ENCODE measurements at places on chromosomes 5 and 9.

DNA sequence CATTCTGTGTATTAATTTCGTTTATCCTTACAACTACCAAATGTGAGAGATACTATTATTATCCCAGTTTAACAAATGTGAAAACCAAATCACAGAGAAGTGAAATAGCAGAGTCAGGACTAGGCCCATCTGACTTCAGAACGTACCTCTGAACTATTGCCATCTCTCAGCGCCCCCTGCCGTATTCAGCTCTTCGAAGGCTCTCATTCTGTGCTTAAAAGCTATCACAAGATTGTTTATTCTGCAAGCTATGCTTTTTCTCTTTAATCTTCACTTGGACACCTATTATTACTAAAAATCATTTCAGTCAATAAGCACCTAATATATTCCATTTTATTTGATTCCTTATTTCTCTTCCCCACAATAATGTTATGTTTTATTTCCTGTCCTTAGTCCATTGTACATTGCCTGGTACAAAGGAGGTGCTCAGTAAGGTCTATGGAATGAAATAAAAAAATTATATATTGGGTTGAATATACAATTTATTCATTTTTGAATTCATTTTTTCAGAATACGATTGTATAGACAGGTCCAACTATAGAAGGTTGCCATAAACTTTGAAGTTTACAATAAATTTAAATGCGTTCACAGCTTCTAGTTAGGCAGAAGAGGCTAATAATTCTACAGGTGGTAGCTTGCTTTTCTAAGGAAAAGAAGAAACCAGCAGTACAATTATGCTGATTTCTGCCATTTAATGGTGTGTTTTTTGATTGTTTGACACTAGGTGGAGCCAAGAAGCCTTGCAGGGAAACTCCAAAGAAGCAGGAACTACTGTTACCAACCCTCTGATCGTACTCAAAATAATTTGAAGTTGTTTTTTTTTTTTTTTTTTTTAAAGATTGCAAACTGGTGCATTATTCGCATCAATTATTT, 202.2 kb upstream of the DMRTA1 start:
- DNase-seq = no peak

GRCh38 chr9:15531380-15531779, 20.6 kb upstream of the PSIP1 start:
- no peak for DNase-seq

DNA sequence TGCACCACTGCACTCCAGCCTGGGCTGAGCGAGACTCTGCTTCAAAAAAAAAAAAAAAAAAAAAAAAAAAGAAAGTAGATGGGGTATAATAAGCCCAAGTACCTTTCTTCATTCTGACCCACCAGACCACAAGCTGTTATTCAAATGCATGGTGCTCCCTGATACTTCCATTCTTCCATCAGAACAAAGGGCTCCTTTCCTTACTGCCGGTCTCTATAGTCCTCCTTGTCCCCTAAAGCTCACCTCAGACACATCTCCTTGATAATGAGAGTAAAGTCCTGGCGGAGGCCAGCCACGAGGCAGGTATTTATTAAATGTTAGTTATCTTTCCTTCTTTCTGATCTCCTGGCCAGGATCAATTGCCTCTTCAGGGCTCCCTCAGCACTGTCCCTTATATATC, 162.5 kb downstream of the RAB3C start:
- no peak for DNase-seq

DNA sequence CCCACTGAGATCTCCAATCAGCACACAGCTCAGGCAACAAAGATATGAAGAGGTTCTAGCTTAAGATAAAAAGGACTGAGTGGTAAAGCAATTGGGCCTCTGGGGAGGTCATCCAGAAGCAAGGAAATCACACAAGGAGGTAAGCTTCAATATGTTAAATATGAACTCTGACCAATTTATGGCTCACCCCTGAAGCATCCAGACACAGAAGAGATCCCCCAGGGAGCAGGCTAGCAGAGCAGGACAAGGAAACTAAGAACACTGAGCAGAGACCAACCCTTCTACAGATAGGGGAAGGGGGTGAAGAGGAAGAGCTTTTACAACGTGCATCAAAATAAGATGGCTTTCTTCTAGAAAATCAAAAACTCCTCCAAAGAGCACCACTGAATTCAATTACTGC, 616.2 kb downstream of the DNAH5 start:
- DNase-seq = no peak

DNA sequence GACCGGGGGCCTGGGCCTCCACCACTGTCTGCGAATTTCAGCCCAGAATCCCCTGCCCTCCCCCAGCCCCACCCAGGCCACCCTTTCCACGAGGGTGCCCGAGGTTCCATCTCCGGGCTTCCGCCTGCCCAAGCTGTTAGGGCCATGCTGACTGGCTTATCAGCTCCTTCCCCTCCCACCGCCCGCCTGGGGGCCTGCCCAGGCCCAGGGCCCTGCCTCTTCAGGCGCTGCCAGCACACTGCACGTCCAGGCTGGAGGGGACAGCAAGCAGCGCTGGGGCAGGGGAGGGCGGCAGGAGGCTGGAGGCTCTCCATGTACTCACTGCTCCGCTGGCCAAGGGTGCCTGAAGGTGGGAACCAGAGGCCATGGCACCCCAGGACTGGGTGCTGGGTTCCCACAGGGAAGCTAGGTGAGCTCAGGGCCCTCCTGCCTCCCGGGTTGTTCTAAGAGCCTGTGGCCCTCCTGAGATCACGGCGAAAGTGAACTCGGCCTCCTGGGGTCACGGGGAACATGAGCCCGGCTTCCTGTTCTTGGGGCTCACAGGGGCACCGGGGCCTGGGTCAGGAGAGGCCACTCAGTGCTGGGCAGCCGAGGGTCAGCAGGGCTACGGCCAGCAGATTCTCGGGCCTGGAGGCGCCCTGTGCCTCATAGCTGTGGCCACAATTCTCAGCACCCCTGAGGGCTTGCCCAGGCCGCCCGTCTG, 57.7 kb upstream of the EGFL7 start:
- DNase-seq = no peak

GRCh38 chr9:128902351-128903078, 18.3 kb upstream of the PHYHD1 start:
- peak; percentile 75 for DNase-seq

DNA sequence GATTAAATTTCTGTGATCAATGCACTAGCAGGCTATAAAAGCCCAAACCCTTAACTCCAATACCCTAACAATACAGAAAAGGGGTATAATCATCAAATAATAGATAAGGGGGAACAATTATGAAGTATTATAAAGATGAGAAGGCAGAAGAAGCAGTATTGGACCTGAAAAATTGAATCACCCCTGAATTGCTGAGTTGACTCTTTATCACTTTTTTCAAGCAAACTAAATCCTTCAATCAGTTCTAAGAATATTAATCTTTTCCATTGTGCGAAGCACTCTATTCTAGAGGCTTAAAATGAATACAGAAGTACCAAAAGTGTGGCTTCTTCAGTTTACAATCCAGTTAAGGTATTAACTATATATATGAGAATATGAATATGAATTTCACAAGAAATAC, 120.7 kb downstream of the RNF180 start:
- no peak for DNase-seq

DNA sequence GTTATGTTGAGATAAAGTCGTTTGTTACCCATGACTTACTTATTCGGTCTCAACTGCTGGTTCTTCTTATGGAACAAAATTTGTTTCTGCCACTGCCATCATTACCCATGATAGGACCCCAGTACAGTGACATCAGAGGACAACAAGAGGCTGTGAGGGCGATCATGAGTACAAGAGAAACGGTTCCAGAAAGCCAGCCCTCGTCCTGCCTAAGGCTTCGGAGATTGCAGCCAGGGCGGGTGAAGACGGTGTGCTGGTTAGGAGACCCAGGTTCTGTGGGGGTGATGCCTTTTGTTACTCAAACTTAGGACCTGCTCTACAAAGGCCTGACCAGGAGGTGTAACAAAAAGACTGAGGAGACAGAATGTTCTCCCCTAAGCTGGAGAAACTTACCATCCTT, 10.9 kb downstream of the FYB1 start:
- DNase-seq = no peak

DNA sequence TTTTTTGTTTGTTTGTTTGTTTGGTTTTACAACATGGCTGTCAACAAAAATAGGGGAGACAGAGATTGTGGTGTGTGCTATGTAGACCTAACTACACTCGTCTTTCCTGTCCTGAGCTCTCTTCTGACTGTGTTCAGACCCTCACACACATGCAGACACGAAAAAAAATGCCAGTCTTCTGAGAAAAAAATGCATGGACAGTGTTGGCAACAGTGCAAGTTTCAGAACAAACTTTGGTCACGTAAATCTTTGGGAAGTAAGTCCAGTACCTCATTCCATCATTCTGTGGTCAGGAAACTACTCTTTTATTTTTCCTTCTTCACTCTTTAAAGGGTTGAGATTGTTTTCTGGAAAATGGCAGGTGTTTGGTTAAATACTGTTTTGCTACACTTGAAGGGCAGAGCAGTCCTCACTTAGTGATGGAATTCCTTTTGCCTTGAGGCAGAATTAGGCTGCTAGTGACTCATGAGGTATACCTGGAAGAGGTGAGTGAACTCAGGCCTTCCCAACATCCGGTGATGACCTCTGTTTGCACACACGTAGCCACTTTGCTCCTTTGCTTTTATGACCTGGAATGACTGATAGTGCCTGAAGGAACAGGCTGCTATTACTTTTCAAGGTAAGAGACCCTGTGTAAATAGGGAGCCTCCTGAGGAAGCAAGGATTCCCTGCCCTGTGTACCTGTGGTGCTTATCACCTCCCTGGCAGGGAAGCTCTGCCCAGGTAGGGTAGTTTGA, 81.6 kb upstream of the TNFAIP8 start:
- no peak for DNase-seq

- DNase-seq = no peak
These were observed 343.7 kb downstream of the ENC1 start for GRCh38 chr5:74296685-74297408.

Data from GM12892 (cell line).